IgD-negative memory B cell (primary cell): ENCODE measurements at places on chromosomes 13 and 19. TPM values are rescaled to one million over a fixed set of nuclear protein-coding genes. Genes with fewer than 3 reads are reported as not detected.

KLK12 gene
- polyA plus RNA-seq = not detected

KASH5 gene
- not detected for polyA plus RNA-seq

NKPD1 gene
- not detected for polyA plus RNA-seq

ZNF738 gene
- polyA plus RNA-seq = 4.9 TPM

KLF2 gene
- 199 TPM for polyA plus RNA-seq

ATP1A3 gene
- 1.2 TPM for polyA plus RNA-seq

HSPH1 gene
- 52.8 TPM for polyA plus RNA-seq

HSPB6 gene
- not detected for polyA plus RNA-seq

FPR1 gene
- polyA plus RNA-seq = 1.5 TPM

PDE4C gene
- not detected for polyA plus RNA-seq

KCNN1 gene
- polyA plus RNA-seq = not detected

CLDN10 gene
- not detected for polyA plus RNA-seq

ZNF419 gene
- 12.4 TPM for polyA plus RNA-seq

CPAMD8 gene
- 5.1 TPM for polyA plus RNA-seq

PLVAP gene
- not detected for polyA plus RNA-seq

DZIP1 gene
- not detected for polyA plus RNA-seq

HOMER3 gene
- 25.2 TPM for polyA plus RNA-seq

IZUMO4 gene
- 0.83 TPM for polyA plus RNA-seq

OR2Z1 gene
- not detected for polyA plus RNA-seq

SLC44A2 gene
- 332 TPM for polyA plus RNA-seq

LGALS14 gene
- polyA plus RNA-seq = not detected

TYK2 gene
- 69.0 TPM for polyA plus RNA-seq

ZNF99 gene
- polyA plus RNA-seq = not detected

ZFR2 gene
- polyA plus RNA-seq = 0.38 TPM
